ENCODE measurements at places on chromosomes 5 and 9. TPM values are rescaled to one million over a fixed set of nuclear protein-coding genes. Genes with fewer than 3 reads are reported as not detected.

NUTM2G gene
- not detected for total RNA-seq

PFN3 gene
- not detected for total RNA-seq

MARCOL gene
- total RNA-seq = not detected

F2RL1 gene
- total RNA-seq = 3.4 TPM

PCA3 gene
- total RNA-seq = 0.16 TPM

DBN1 gene
- 87.1 TPM for total RNA-seq

SOHLH1 gene
- total RNA-seq = not detected

TMEM252 gene
- total RNA-seq = not detected

CCNO gene
- total RNA-seq = not detected
